ENCODE measurements at places on chromosomes 13 and 19.

DNA sequence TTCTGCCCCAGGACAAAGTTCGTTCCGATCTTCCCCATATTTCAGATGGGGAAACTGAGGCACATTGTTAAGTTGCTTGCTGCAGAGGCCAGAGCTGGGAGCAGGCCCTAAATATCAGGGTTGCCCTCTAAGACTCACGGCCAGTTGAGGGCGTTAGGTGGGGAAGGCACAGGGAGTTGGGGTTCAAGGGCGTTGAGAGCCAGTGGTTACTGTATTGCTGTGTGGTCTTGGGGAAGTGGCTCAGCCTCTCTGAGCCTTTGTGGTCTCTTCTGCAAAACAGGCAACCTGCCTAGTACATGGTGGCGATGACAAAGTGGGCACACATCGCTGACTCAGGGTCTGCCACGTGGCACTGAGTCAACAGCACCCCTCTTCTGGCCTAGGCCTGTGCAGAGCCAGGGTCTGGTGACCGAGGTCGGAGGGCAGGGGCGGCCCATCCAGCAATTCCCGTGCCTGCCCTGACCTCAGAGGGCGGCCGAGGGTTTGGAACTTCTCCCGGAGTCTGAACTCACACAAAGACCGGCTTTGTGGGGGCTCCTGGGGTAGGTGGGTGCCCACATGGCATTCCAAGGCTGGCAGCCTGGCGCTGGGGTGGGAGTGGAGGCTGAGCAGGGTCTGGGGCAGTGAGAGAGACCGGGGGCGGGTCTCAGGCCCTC, 10.2 kb downstream of the TNFAIP8L1 start:
- no peak for DNase-seq

- no peak for DNase-seq
Observed at GRCh38 chr19:14089662-14090508, 666 bp downstream of the SAMD1 start.

- DNase-seq, result no peak
Observed at GRCh38 chr13:24684600-24684998, 4.4 kb downstream of the ATP12A start.

DNA sequence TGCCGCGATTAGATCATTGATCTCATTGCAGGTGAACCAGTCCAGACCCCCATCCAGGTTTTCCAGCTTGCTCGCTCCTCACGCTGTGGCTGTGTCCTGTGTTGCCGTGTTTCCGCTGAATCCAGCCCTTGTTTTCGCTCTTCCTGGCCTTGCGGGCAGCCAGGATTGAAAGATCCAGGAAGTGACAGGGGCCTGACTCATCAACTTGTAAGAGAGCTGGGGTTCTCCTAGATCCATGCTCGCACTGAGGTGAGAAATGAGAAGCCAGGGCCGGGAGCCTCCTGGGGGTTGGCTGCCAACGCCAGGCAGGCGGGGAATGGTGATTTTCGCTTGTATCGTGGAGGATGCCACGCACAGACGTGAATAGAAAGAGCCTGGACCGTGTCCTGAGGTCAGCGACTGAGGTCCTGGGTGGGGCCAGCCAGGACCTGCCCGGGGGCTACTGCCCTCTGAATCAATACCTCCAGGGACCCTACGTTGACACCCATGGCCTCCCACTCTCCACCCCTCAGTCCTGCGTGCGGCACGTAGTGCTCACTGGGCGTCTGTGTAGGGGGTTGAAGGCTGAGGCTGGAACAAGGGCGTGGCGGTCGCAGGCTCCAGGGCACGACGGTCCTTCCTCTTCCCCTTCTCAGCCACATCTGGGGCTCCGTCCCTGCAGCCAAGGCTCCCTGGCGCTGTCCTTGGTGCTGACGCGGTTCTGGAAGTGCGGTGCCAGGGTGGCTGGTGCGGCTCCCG, 7.3 kb upstream of the PTPRH start:
- DNase-seq, result no peak

GRCh38 chr19:29189033-29189360, 24.0 kb downstream of the UQCRFS1 start:
- DNase-seq, result no peak

DNA sequence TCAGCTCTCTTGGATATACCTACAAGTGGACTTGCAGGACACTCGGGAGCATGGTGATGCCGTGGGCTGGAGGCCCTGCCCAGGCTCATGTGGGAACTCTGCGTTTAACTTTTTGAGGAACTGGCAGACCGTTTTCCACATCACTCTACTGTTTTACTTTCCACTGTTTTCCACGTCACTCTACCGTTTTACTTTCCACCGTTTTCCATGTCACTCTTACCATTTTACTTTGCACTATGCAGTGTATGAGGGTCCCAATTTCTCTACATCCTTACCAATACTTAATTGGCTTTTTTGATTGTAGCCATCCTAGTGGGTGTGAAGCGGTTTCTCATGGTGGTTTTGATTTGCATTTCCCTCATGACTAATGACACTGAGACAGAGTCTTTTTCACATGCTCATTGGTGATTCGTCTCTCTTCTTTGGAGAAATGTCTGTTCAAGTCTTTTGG, 40.5 kb downstream of the GATAD2A start:
- no peak for DNase-seq

DNA sequence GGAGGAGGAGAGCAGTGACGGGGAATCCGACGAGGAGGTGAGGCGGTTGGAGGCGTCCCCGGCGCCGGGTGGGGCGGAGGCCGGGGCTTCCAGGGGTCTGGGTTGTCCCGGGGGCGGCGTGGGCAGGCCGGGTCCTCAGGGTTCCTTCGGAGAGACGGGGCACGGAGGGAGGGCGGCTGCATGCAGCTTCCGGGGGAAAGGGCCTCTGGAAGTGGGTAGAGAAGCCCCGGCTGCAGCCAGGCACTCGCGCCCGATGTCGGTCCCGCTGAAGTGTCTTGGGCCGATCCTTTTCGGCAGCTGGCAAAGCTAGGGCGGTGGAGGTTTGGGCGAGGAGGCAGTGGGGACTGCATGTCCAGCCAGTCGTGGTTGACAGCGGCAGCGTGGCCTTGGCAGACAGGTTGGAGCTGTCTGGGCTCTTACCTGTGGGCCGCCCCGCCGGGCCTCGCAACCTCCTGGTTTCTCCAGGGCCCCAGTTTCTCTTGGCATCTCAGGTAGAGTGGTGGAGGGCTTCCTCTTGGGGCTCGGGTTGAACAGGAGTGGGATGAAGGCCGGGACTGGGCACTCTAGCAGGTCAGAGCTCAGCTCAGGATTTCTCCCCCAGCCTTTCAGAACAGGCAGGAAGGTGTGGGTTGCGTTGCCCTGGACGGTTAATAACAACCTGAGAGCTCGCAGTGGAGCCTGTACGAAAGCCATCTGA, 690 bp downstream of the KMT2B start:
- no peak for DNase-seq

DNA sequence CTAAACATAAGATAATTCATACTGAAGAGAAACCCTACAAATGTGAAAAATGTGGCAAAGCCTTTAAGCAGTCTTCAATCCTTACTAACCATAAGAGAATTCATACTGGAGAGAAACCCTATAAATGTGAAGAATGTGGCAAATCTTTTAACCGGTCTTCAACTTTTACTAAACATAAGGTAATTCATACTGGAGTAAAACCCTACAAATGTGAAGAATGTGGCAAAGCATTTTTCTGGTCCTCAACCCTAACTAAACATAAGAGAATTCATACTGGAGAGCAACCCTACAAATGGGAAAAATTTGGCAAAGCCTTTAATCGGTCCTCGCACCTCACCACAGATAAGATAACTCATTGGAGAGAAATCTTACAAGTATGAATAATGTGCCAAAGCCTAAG, 40.6 kb downstream of the ZNF254 start:
- DNase-seq, result no peak

DNA sequence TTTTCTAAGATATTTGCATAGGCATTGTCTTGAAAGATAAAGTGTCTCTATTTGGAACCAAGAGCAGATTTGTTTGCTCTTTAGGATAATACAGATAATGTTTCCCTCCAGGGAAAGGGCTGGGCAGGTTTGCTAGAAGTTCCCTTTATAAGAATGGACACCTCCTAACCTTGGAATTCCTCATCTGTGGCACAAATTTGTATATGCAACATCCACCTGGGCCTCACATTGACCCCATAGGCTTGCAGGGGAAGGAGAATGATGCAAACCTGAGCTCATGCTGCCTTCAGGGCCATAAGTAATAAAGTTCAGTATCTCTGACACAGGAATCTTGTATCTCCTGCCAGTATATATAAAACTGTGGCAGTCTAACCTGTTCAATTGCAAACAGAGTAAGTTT, 508.4 kb upstream of the MIR17HG start:
- no peak for DNase-seq

DNA sequence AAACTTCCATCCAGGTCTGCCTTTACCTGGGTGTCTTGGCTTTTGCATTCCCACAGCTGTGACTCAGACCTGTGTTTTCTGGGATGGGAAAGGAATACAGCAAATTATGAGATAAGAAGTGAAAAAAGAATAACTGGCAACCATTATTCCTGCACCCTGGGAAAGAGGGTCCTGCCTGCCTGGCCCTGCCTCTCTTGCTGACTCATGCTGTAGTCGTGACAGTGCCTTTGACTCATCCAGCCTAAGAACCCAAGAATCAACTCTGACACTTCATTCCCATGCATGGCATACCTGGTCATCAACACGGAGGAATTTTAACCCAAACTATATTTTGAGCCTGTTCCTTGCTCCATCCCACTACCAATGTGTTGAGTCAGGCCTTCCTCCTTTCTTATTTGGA, 185.4 kb upstream of the SERP2 start:
- no peak for DNase-seq

DNA sequence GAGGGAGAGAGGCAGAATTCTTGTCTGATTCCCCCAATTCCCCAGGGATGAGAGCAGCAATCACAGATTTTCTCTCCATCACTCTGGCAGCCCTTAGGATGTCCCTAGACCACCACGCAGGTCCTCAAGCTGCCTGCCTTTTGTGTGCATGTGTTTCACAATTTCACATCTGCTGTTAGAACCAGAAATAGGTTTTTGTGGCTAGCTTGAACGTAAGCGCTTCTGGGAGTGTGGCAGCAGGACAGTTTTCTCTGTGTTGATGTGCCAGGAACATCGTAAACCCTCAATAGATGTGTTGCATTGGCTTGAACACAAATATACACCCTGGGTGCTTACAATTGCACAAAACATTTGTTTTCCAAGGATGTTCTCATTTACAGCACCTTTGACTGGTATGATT, 78.8 kb upstream of the TMTC4 start:
- no peak for DNase-seq

- no peak for DNase-seq
Observed at GRCh38 chr13:95644601-95645052, at the start of gene DZIP1. TSS of gene DZIP1 (minus strand) at chr13:95644706. CDS start at chr13:95642029, 2,677 bp downstream.

DNA sequence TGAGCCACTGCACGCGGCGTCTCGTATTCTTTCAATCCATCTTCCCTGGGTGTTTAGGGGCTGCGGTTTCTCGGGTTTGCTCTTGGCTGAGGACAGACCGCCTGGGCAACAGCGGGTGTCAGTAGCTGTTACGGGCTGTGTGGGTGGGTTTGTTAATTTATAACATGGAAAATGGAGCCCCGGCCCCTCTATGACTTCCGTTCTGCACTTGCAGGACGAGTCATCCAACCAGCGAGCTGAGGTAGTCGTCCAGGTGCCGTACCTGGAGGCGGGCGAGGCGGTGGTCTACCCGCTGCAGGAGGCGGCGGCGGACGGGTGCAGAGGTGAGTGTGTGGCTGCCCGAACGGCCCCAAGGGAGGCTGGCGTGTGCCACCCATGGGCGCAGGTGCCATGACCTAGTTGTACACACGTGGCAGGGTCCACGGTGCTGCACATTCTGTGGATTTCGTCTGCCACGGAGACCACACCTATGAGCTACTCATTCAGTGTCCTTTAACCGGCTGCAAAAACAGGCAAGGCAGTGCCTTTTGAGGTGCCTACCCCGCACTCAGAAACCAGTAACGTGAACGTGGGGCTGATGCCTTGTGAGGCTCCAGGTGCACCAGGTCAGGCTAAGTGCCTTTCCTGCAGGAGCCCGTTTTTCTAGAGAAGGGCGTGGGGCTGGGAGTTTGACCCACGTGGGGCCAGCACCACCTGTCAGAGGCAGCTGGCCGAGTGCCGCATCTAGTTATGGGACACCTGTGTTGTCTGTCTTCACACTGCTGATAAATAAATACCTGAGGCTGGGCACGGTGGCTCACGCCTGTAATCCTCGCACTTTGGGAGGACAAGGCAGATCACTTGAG, 10.9 kb downstream of the POLR2E start:
- no peak for DNase-seq

DNA sequence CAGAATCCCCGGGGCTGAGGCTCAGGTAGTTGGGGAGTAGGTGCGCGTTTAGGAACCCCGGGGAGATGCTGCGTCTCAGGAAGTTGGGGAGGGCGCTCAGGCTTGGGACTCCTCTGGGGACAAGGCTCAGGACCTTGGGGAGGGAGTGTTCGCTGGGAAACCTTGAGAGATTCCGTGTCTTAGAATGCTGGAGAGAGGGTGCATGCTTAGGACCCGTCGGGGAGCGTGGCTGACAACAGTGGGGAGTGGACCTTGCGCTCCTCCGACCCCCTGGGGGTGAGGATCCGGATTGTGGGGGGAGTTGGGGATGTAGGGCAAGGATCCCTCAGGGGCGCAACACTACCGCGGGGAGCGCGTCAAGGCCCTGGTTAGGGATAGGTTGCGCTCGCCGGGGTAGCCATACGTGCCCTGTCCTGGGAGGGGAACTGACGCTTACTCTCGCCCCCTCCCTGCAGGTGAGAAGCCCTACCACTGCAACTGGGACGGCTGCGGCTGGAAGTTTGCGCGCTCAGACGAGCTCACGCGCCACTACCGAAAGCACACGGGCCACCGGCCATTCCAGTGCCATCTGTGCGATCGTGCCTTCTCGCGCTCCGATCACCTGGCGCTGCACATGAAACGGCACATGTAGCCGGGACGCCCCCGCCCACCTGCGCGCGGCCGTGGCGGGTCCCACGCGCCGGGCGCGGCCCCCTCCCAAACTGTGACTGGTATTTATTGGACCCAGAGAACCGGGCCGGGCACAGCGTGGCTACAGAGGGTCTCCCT, 2.0 kb downstream of the KLF2 start:
- no peak for DNase-seq

DNA sequence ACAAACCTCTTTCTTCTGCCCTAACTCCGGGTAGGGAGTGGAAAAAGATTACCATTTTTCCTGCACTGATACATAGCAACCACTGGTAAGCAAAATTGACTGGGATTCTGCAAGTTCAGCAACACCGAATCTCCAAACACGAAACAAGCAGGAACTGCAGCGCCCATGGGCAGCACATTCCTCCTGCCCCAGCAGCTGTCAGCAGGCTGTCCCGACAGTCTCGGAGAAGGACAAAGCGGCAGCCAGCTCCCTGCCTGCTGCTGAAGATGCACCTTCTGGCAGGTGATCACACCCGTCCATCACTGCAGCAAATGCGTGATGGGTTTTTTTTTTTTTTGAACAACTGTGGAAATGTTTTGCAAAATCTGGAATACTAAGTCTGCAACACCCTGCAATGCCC, 6.7 kb downstream of the TMTC4 start:
- DNase-seq, result no peak

GRCh38 chr13:96925916-96926628, 68.2 kb downstream of the OXGR1 start:
- no peak for DNase-seq

DNA sequence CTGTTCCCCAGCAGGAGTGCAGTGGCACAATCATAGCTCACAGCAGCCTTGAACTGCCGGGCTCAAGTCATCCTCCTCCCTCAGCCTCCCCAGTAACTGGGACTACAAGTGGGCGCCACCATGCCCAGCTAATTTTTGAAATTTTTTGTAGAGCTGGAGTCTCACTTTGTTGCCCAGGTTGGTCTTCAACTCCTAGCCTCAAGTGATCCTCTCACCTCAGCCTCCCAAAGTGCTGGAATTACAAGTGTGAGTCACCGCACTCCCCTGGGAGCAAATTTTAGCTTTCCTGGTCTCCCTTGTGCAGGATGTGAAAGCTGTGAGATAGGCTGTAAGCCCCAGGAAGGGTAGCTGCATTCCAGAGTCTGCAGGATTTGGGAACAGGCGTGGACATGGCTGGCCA, 5.4 kb upstream of the GARRE1 start:
- no peak for DNase-seq

GRCh38 chr19:2834294-2834871, 6.9 kb upstream of the ZNF555 start:
- no peak for DNase-seq
